Smooth muscle cell of the umbilical artery (primary cell): ENCODE measurements at places on chromosomes 7 and 10. TPM values are rescaled to one million over a fixed set of nuclear protein-coding genes. Genes with fewer than 3 reads are reported as not detected.

The HOXA4 gene
- total RNA-seq: 0.60 and 0.89 TPM in 2 replicates

The ANKRD1 gene
- 6.2 and 56.1 TPM in 2 replicates for total RNA-seq

The UCN3 gene
- not detected in 2 replicates for total RNA-seq

The ABCF2 gene
- 71.6 and 85.4 TPM in 2 replicates for total RNA-seq

The MEOX2 gene
- total RNA-seq: under 0.01 TPM in 1 of 2 replicates, not detected in the other

The EXOSC1 gene
- 27.9 and 32.7 TPM in 2 replicates for total RNA-seq

The ATP5MK gene
- 115 and 210 TPM in 2 replicates for total RNA-seq

The EBLN1 gene
- not detected in 2 replicates for total RNA-seq

The WEE2 gene
- not detected in 2 replicates for total RNA-seq

The VPS50 gene
- total RNA-seq: 31.5 and 33.5 TPM in 2 replicates

The PLEKHA1 gene
- 19.3 and 28.0 TPM in 2 replicates for total RNA-seq

The ASB4 gene
- not detected in 2 replicates for total RNA-seq

The ABLIM1 gene
- 2.1 and 7.2 TPM in 2 replicates for total RNA-seq

The CLCN1 gene
- total RNA-seq: not detected in 2 replicates

The YAE1 gene
- 30.3 and 32.1 TPM in 2 replicates for total RNA-seq

The PTPRN2 gene
- under 0.01 and 0.05 TPM in 2 replicates for total RNA-seq

The MORN4 gene
- 4.8 and 6.6 TPM in 2 replicates for total RNA-seq

The FBXO24 gene
- total RNA-seq: 0.30 and 0.32 TPM in 2 replicates

The SH3PXD2A gene
- 77.4 and 113 TPM in 2 replicates for total RNA-seq

The TSPAN13 gene
- total RNA-seq: 64.1 and 71.3 TPM in 2 replicates

The LRRC18 gene
- not detected in 2 replicates for total RNA-seq

The MYL7 gene
- total RNA-seq: not detected in 2 replicates

The CC2D2B gene
- 0.18 and 0.30 TPM in 2 replicates for total RNA-seq

The PCLO gene
- 0.59 and 3.0 TPM in 2 replicates for total RNA-seq
